Ascending aorta (tissue), 2 donors: ENCODE measurements at places on chromosomes 12 and 14.

DNA sequence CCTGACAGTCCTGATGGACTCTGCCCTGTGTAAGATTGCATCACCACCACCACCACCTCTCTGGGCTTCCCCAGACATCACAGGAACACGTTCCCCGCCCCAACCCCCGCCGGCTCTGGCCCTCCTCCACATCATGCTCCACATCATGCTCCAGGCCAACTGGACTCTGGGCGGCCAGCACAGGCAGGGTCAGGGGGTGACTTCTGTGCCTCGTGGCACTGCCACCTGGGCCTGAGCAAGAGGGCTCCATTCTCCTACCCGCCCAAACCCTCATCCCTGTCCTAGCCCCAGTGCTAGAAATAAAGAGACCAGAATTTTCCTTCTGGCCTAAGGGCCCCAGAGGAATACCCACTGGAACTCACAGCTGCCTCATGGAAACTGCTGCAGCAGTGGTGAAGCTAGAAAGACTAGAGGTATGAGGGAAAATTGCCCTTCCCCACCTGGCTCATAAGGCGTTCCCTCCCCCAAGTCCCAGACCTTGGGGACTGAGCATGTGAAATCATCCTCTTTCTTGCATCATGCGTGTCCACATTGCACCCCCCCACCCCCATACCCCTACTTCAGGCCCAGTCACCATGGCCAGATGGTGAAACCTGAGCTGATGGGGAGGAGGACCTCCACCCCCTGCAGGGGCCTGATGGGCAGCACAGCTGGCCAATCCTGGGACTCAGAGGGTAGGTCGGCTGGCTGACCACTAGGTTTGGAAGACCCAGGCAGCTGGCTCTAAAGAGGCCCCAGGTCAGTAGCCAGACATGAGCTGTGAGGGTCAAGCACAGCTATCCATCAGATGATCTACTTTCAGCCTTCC lies at the start of gene INHBE:
INHBE (plus strand) TSS at position 742 of the 808 bp plus-strand sequence. CDS start 230 bp downstream, outside the sequence.
- DNase-seq, result no peak

DNA sequence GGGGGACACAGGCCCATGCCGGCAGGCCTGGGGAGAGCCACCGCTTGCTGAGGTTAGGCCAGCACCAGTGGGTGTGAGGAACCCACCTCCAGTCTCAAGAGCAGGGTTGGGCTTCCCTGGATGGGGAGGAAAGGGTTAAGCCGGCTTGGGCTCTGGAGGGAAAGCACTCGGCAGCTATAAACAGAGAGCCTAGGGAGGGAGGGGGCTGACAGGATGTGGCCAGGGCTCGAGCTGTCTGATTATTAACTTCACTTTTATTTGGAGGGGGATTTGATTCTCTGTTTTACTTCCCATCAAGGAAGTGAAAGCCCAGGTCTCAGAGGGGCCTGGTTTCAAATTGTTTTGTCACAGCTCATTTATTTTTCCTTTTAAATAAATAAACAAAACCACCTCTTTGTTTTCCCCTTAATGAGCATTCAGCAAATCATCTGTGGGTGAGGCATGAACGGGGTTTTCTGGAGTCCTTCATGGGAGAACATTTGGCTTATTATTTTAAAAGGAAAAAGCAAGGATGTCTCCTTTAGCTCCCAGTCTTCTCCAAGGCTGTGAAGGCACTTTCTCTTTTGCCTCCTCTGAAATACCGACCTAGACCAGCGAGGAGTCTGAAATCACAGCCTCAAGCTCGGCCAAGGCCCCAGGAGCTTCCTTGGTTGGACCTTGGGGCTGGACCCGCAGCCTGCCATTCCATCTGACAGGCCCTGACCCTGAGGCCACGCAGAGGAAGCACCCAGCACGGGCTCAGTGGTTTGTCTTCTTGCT lies 21.9 kb upstream of the ZFP36L1 start:
- DNase-seq, result no peak

GRCh38 chr12:111991946-111992345 lies 21.0 kb downstream of the TMEM116 start:
- DNase-seq, result no peak

- no peak for DNase-seq
Observed at GRCh38 chr12:5267603-5268423, 164.1 kb upstream of the NTF3 start.

- DNase-seq, result no peak
Observed at GRCh38 chr12:54036620-54037359, 3.9 kb downstream of the HOXC5 start.

DNA sequence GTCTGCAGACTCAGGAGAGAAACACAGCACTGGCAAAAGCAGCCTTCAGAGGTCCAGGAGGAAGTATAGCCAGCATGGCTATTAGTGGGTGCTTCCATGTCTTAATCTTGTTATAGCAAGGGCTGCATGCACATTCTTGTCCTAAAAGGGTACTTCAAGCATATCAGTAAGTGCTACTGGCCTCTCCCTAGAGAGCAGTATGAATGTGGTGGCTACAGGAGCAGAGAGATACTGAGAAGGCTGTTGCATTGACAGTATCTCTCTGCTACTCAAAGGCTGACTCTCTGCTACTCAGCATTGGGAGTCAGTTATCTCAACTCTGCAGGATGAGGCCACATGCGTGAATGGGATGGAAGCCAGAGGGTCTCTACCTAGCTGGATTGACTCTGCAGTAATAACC lies 2.0 kb downstream of the GARIN6 start:
- DNase-seq, result no peak

- DNase-seq, result no peak
Observed at GRCh38 chr12:40012711-40013110, 93.2 kb downstream of the SLC2A13 start.

GRCh38 chr14:72894323-72894622 lies 372 bp upstream of the DPF3 start:
- DNase-seq, result no peak

GRCh38 chr12:98504368-98504617 lies 11.1 kb upstream of the TMPO start:
- DNase-seq, result no peak

DNA sequence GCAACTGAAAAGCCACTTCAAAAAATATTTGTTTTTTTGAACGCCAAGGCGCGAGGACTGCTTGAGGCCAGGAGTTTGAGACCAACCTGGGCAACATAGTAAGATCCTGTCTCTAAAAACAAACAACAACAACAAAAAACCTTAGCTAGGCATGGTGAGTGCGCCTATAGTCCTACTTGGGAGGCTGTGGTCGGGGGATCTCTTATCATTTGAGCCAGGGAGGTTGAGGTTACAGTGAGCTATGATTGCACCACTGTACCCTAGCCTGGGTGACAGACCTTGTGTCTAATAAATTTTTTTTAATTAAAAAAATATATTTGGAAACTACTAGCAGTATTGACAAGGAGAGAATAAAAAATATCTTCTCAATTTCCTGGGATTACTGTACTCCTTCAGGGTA lies 113.1 kb downstream of the TRAFD1 start:
- DNase-seq, result no peak

GRCh38 chr12:67484791-67485480 lies 163.6 kb upstream of the DYRK2 start:
- DNase-seq, result no peak

DNA sequence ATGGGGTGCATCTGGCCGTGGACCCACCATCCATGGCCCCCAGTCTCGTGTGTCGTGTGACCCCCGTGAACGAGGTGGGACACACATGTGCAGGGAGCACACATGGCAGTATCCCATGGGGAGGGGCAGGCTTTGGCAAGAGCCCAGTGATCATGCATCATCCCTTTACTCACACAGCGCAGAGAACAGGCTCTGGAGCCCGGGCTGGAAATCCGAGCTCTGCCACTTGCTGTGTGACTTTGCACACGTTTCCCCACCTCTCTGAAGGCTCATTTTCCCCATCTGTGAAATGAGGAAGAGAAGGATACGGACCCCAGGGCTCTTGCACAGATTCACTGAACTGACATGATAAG lies 119.9 kb downstream of the PHETA1 start:
- DNase-seq, result no peak

GRCh38 chr12:53221203-53222080 lies 10.6 kb downstream of the RARG start:
- DNase-seq, result no peak

GRCh38 chr12:31724557-31724956 lies 4.3 kb downstream of the AMN1 start:
- no peak for DNase-seq

DNA sequence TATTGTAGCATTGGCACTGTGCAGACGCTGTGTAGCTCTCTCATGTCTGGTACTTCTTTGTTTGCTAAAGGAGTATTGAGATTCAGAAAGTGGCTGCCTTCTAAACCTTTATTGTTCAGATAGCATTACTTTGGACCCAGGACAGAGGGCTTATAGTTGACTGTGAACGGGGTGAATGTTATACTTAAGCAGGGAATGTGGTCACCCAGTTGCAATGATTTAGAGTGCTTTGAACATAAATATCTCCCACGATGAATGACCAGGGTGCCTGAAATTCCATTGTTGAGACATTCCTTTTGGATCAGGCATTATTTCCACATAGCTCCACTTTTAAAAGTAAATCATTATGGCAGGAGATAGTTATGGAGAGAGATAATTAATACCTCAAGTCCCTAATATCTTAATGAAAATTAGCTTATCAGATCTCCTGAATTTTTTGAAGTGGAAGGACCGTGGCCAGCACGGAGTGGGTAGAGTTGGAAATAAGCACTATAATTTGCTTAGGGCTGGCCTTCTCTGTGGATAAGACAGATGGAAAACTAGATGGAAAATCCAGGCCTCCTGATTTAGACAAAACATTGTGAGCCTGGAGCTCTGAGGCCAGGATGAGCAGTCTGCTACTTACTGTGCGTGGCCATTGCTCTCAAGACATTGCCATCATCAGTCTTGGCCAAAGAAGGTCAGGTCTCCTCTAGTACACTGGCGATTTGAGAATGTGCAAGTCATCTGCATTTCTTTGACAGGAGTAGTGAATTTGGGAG lies 114.5 kb downstream of the ETV6 start:
- no peak for DNase-seq

GRCh38 chr12:68294251-68294650 lies 37.9 kb downstream of the MDM1 start:
- DNase-seq, result no peak

DNA sequence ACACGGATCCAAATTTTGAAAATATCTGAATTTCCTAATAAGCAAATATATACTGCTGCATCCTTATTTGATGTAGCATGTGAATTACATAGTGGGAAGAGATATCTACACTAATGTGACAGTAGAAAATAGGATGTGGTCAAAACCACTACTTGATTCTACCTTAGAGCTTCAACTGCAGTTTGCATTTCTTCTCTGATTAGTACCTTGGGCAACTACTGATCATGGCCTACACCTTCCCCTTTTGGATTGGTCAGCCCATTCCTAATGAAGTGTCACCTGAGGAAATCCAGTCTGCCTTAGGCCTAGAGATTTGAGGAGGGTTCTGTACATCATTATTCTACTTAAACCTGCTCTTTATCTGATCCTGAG lies 10.7 kb downstream of the LLPH start:
- no peak for DNase-seq

- DNase-seq, result no peak
Observed at GRCh38 chr14:91246051-91246852, 1.7 kb upstream of the GPR68 start.

GRCh38 chr14:100078997-100079725 lies 13.9 kb downstream of the EVL start:
- no peak for DNase-seq

- no peak for DNase-seq
Observed at GRCh38 chr14:96754845-96755184, 42.4 kb upstream of the VRK1 start.

GRCh38 chr12:3332188-3332587 lies 158.8 kb upstream of the PRMT8 start:
- DNase-seq, result no peak

DNA sequence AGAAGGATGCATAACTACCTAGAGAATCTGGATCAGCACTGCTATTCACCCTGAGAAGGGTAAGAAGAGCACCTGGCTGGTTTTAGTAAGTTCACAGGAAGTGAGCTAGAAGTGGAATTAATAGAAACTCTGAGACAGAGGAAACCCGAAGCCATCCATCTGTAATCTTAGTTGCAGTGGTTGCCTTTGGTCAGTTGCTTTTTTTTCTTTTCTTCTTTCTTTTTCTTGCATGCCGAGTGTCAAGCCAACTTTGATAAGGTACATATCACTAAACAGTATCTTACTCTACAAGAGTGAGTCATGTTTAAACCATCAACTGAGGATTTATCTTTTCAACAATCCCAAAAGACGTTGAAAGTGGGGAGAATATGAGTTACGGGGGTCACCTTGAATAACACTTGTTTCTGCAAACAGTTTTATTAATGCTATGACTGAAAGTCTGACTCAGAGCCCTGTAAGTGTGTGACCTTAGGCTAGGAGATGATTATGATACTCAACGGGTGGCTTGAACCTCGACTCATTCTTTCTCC lies 26.7 kb downstream of the C12orf75 start:
- no peak for DNase-seq
